CD4-positive, CD25-positive, alpha-beta regulatory T cell (primary cell): ENCODE measurements at places on chromosomes 11 and 22. TPM values are rescaled to one million over a fixed set of nuclear protein-coding genes. Genes with fewer than 3 reads are reported as not detected.

Gene DLG2
- polyA plus RNA-seq, result 1.9 TPM

DNA sequence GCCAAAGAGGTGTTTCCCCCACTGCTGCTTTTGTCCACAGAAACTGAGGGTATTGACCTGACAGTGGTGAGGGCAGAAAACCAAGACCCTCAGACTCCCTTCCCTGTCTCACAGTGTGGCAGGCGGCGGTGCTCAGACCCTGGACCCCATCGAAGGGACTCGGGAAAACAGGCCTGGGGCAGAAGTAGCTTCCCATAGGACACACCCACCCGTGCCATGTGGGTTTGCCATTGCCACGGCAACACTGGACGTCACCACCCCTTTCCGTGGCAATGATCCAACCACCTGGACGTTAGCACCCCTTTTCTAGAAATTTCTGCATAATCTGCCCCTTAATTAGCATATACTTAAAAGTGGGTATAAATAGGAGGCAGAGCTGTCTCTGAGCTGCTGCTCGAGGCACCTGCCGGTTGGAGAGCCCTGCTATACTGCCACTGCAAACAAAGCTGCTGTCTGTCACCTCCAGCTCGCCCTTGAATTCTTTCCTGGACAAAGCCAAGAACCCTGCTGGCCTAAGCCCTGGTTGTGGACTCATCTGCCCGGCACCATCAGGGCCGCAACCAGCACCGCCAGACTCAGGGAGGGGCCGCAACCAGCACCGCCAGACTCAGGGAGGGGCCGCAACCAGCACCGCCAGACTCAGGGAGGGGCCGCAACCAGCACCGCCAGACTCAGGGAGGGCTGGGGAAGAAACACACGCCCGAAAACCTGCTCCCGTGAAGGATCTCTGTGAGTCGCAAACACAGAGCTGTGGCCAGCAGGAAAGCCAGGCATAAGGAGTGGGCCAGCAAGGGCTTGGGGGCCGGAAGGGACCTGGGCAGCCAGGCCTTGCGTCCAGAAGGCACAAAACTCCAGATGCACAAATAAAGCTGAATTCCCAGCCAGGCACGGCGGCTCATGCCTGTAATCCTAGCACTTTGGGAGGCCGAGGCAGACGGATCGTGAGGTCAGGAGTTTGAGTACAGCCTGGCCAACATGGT, 10.4 kb downstream of the MLC1 start:
- no peak for DNase-seq

DNA sequence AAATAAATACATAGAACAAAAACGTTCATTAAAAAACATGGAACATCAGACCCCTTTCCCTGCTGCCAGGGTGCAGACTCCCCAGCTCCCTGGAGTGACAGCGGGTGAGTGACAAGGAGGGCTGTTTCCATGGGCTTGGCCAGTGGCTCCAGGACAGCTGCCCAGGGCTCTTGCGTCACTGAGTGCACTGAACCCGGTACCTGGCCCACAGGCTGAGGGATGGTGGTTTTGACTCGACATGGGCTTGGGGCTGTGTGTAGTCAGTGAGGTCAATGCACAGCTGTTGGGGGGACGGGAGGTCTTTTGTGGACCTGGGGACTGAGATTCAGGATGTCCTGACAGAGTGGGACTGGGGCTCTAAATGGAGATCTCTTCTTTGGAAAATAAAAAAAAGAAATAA, 142.1 kb upstream of the B3GAT1 start:
- DNase-seq, result no peak

DNA sequence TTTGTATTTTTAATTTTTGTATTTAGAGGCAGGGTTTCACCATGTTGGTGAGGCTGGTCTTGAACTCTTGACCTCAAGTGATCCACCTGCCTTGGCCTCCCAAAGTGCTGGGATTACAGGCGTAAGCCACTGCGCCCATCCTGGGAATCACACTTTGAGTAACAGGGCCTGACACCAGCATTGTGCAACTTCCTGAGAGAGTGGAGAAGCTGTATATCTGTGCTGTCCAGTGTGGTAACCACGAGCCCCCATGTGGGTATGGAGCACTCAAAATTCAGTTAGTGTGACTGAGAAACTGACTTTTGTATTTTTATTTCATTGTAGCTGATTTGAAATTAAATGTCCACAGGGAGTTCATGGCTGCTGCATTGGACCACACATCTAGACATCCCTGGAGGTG, 36.2 kb downstream of the MPPED1 start:
- DNase-seq, result no peak

- DNase-seq, result no peak
These were observed 44.9 kb downstream of the MACROD1 start for GRCh38 chr11:64120951-64121569.

Gene GPHA2
- not detected for polyA plus RNA-seq

DNA sequence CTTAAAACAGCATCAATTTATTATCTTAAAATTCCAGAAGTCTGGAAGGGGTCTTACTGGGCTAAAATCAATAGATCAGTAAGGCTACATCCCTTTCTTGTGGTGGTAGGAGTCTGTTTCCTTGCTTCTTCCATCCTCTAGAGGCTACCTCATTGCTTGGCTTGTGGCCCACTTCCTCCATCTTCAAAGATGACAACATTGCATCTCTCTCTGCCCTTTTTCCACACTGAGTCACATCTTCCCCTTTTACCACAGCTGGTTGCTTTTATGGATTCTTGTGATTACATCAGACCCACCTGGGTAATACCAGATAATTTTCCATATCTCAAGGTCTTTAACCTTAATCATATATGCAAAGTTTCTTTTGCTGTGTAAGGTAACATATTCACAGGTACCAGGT, 60.9 kb downstream of the GRIA4 start:
- no peak for DNase-seq

- no peak for DNase-seq
These were observed 30.2 kb upstream of the CRYBB3 start for GRCh38 chr22:25169278-25170031.

DNA sequence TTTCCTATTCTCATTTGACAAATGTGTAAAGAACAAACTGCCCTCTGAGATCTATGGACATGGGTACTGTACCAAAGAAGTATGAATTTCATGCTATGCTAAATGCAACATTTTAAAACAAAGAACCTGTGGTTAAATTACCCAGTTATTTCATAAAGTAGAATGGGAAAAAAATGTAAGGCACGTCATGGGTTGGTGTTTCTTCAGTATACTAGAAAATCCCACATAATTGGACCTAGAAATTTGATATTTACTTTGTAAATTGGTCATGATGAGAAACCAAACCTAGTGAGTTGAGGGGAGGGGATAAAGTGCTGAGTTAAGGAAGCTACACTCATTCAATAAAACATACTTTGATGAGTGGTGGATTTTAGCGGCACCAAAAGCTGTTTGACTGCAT, 104.1 kb downstream of the ALX4 start:
- DNase-seq, result no peak

- no peak for DNase-seq
These were observed 1054.4 kb downstream of the TBC1D22A start for GRCh38 chr22:47816863-47817210.

GRCh38 chr11:134045799-134046635, 22.9 kb upstream of the JAM3 start:
- peak; percentile 66 for DNase-seq

Gene MS4A4A
- not detected for polyA plus RNA-seq

GRCh38 chr11:80873310-80873999, 1432.6 kb upstream of the TENM4 start:
- no peak for DNase-seq

- DNase-seq, result no peak
These were observed 63.5 kb upstream of the TP53AIP1 start for GRCh38 chr11:129006161-129006560.

DNA sequence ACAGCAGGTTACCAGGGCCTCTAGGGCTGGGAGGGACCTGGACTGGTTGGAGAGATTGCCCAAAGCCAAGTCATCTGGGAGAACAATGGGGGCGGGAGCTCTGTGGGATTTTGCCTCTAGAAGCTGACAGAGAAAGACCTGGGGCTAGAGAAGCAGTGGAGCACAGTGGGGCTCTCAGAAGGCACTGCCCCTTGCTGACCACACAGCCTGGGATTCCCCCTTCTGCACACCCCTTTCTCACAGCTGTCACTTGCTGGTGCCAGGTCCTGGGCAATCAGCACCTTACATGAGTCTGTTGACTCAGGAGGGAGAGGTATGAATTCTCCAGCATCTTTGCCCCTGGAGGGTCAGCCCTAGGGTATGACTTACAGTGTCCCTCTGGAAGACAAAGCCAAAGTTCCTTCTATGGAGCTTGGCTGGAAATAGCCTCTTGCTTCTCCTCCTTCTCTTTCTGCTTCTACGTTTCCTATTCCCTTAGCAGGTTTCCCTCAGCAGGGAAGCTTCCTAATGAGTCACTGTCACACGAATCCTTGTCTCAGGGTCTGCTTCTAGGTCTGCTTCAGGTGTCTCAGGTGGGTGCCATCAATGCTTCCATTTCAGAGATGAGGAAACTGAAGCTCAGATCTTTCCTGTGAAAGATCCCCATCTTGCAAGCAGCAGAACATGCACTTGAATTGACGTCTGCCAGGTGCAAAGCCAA, 27.0 kb downstream of the GDPD5 start:
- DNase-seq, result no peak

GRCh38 chr11:75574698-75575602, 12.9 kb downstream of the SERPINH1 start:
- no peak for DNase-seq

DNA sequence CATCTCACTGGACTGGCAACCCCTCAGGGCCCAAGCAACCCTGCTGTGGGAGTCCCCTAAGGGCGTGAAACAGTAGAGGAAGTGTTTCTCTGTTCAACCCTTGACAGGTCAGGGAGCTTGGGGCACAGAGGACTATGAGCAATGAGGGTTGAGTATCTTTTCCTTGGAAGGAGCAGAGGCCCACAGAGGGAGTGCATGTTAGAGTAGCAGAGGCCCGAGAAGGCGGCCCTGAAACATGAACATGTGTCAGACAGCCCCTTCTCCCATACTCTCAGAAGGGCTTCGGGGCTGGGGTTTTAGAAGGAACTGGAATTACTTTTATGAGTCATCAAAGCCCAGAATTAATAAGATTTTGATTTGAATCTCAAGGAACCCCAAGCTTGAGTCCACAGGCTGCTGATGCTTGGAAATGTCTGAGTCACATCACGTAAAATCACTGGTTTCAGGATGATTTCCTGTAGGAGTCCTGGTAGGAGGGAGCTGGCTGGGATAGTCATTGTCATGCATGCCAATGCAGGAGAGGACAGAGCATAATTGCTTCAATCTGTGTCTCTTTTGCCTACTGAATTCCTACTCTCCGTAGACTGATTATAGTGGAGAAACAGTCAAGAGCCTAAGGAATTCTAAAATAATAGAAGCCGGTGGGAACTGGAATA, 22.6 kb downstream of the C11orf71 start:
- DNase-seq, result no peak

DNA sequence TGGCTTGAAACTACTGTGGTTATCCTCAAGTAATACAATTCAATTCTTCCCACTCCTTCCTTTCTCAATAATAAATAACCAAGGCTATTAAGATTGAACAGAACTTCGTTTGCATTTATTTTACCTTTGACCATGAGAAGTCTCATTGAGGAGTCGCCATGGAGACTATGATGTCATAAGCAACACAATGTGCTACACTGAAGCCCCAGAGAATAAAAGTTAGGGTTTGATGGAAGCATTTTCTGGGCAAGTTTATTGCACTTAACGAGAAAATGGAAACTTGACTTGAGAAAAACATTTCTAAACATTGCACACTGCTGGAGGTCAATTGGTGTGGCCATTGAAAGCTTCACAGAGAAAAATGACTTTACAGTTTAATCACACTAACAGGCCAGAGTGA, 121.5 kb downstream of the FAM76B start:
- DNase-seq, result no peak

Gene CD3E
- polyA plus RNA-seq, result 704 TPM

DNA sequence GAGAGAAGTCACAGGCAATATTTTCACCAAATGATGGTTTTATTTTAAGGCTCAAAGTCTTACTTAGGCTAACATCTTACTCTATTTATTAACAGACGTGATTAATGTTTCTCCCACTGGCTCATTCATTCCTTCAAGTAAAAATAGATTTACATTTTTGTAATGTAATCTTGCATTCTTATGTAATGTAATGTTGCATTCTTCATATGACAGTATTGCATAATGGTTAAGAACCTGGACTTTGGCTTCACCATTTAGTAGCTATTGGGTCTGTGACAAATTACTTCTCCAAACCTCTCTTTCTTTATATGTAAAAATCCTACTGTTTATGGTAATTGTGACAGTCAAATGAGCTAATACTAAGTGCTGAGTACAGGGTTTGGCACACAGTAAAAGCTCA, 3.3 kb upstream of the DIXDC1 start:
- DNase-seq, result no peak

DNA sequence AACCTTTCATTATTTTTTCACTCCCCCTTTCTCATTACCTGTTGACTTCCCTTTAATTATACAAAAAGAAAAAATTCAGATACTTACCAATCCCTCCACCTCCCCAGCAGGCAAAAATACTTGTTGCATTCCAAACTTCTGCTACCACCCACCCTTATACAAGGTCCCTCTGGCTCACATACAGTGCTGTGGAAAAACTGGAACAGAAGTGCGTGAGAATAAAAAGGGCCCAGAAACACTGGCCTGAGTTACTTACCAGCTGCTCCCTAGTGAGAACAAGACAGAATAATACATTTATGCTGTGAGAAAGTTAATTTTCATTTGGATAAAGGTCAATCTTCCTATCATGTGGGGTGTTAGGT, 46.9 kb upstream of the RAPSN start:
- no peak for DNase-seq

Gene MRGPRF
- polyA plus RNA-seq, result not detected

Gene LRRC4C
- not detected for polyA plus RNA-seq

GRCh38 chr22:47586038-47586437, 823.6 kb downstream of the TBC1D22A start:
- DNase-seq, result no peak

DNA sequence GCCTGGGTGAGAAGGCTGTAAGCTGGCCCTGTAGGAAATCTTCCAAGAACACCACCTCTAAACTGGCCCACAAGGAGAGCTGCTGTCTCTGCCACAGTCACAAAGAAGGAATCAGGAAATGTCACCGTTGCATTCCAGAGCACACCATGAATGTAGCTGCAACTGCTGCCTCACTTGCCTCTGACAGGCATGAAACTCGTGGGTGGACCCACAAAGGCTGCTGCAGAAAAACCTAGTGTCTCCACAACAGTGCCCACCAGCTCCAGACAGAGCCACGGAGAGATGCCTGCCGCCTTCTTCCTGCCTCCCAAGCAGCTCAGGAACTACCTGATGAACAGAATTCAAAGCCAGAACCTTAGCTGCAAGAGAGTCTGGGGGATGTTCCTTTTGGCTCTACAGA, 10.5 kb downstream of the DNAJB13 start:
- no peak for DNase-seq

DNA sequence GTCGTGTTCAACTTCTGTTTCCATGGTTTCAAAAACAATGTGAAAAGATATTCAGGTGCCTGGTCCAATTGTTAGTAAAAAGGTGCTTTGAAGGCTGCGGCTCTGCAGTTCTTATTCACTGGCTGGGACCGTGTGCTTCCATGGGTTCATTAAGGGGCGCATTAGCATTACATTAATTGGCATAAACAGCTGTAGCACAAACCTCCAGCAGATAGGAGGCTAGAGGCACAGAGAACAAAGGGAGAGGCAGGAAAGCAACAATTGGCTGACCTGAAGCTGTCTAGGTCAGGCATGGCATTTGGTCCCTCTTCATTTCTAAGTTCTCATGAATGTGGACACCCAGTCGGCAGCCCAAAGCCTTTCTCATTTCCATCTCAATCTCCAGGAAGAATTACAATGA, 16.6 kb downstream of the PAK1 start:
- DNase-seq, result no peak

Gene FJX1
- not detected for polyA plus RNA-seq
